NK-92 treated with Interleukin-12 subunit alpha and Interleukin-12 subunit beta, amount 100 ng/mL, for 24 hours (cell line): ENCODE measurements at places on chromosomes 7 and 10.

- no peak for DNase-seq
Observed at GRCh38 chr10:102511583-102512274, 8.0 kb downstream of the SUFU start.

DNA sequence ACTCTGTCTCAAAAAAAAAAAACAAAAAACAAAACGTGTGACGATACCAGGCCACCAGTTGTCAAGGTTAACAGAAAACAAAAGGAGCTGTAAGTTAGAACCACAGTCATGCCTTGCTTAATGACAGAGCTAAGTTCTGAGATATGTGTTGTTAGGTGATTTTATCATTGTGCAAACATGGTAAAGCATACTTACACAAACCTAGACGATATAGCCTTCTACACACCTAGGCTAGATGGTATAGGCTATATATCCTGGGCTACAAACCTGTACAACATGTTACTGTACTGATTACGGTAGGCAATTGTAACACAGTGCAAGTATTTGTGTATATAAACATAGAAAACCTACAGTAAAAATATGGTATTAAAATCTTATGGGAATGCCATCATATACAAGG is 564.2 kb downstream of the HTR7 start:
- no peak for DNase-seq

DNA sequence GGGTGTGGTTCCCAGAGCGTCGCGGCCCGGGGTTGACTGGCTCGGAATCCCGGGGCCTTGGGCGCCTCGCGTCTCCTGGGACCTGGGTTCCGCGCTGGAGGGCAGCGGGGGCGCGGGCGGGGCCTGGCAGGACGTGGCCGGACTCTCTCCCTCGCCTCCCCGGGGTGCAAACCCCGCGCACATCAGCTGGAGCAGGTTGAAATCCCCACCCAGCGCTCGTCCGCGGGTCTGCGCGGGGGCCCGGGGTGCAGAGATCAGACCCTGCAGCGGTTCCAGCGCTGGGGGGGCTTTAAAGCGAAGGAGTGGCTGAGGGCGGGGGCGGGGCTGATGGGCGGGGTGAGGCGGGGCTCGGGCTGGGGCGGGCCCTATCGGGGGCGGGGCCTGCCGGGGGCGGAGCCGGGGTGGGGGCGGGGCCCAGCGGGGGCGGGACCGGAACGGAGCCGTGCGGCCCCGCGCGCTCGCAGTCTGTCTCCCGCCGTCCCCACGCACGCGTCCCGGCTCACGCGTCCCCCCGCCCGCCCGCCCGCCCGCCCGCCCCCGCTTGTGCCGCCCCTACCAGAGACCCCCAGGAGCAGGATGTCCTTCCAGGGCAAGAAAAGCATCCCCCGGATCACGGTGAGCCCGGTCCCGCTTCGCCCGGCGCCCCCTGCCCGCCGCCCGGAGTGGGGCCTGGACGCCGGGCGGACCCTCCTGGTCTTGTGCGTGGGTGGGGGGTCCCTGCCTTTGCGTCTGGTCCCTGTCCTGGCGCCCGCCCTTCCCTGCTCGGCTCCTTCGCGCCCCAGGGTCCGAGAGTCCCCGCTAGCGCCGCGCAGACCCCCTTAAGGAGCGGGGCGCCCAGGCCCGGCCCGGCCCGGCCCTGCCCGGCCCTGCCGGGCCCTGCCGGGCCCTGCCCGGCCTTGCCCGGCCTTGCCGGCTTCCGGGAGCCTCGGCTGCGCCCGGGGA is at the start of gene DPYSL4:
Gene DPYSL4, plus strand, starts transcription at position 461 of the 942 bp plus-strand sequence. Its CDS starts 116 bp downstream, at position 577.
- no peak for DNase-seq

DNA sequence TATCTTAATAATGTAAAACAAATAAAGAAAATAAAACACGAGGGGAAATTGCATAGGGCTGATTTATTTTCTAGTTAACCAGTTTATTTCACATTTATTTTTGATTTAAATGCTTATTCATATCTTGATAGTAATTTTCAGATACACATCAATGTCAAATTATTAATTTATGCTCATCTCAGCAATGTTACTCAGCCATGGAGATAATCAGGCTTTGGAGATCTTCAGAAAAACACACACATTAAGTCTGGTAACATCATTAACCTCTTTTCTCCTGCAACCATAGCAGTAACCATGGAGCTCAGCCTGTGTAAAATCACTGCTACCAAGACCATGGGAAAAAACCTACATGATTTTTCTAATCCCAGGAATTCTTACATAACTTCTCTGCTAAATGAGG is 31.9 kb upstream of the TBX20 start:
- DNase-seq = no peak

- DNase-seq = no peak
Observed at GRCh38 chr7:88147949-88148348, 71.9 kb downstream of the SRI start.

- no peak for DNase-seq
Observed at GRCh38 chr7:69431626-69432025, 166.6 kb upstream of the AUTS2 start.

DNA sequence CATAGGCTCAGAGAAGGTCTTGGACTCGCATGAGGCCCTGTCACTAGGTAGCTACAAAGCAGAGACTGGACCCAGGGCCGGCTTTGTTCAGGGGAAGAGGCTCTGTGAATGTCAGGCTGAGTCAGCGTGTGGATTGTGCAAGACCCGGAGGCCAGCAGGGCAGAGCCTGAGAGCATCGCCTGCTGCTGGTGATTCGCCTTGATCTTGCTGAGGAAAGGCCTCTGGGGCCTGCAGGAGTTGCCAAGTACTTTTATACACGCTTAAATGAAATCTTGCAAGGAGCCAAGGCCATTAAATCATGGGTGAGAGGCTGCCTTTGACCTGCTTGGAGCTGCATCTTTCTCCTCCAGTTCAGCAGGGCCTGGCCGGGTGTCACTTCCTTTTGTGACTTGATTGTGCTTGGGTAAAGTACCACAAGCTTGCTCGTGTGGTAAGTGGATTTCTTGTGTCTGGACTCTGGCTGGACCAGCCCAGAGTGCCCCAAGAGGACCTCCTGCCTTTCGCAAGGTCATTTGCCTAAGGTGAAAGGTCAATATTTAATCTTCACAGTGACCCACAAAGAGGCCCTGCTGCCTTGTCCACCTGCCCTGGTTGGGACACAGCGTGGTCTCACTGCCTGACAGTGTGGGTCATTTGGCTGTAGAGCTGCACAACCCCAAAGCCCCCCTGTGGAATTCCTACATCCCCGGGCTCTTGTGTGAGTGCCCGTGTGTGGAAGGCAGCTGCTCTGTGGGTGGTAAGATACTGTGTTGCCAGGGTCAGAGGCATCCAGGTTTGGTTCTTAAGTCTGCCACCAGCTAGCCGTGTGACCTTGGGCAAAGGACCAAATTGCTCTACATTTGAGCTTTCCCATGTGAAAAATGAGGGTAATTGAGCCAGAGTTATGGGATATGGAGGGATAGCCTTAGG is 38.6 kb upstream of the SH2D4B start:
- DNase-seq = peak; percentile 84

DNA sequence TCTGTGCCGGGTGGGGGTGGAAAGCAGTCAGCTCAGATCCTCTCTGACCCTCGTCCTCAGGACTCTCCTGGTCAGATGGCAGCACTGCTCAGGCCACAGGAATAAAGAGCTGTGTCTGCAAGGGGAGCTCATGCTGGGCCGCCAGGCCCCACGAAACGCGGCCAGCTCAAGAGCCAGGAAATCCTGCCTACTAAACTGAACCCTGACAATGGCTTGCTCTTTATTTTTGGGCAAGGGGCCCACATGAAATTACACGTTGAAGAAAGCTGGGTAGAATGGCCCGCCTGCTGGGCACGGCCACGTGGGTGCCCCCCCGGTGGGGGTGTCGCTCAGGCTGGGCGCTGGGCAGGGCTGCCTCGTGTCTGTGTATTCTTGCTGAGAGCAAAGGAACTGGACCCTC is 103.0 kb downstream of the ITIH5 start:
- DNase-seq = no peak

GRCh38 chr10:109919220-109919619 is 4.1 kb downstream of the XPNPEP1 start:
- no peak for DNase-seq

GRCh38 chr7:157021071-157021870 is 10.8 kb upstream of the MNX1 start:
- DNase-seq = no peak

DNA sequence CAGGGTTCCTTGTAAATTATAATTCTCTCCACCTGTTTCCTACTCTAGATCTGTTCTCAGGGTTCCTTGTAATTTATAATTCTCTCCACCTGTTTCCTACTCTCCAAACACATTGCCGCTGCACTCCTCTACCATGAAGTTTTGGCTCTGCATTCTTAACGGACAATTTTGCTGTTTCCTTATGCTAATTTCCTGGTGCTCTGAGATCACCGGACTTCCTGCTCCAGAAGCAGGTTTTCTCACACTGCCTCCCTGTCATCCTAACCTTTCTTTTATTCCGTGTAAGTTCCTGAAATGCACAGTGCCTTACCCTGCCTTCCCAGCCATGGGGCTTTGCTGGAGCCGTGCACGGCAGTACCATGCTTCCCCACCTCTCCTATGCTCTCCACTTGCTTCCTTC is 256.8 kb downstream of the PLXNA4 start:
- DNase-seq = no peak

DNA sequence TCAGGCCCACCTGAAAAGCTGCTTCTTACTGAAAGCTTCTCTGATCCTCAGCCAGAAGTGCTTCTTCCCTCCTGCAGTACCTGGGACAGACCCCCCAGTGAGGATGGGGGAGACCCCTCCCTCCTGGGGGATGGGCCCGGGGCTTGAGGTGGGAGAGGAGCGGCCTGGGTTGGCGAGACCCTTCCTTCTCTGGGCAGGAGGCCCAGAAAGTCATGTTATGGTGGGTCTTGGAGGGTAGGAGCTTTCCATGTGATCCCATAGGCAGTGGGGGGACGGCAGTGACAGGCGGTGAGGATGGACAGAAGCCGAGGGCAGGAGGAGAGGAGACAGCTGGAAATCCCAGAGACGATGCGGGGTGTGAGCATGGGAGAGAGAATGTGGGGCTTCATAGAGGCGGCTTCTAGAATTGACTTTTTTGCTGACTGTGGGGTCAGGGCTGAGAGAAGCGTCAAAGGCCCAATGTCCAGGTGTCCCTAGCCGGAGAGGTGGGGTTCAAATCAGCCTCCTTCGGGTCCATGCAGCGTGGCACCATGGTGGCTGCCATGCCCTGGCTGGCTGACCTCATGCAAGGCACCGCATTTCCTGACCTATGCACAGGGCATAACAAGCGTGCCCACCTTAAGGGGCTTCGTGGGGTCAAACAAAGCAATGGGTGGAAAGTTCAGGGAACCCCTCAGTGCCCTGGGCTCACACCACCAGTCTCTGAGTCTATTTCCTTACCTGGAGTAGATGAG is 154.0 kb downstream of the UBE2H start:
- DNase-seq = no peak

DNA sequence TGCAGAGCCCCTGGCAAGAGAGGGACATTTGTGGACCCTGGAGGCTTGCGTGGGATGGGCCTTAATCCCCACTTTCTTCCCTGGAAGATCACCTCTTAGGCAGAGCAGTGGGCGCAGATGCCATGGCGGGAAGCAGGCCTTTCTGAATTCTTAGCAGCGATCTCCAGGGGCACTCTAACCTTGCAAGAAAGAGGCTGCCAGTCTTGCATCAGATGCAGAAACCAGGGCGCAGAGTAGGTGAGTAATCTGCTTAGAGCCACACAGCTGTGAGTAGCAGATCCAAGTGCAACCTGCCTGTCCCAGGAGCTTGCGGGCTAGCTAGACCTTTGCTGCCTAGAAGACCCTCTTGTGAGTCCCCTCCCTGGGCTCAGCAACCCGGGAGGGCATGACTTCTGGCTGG is 40.0 kb downstream of the KCTD7 start:
- DNase-seq = no peak

GRCh38 chr7:35802649-35803048 is 1.8 kb downstream of the SEPTIN7 start:
- no peak for DNase-seq

DNA sequence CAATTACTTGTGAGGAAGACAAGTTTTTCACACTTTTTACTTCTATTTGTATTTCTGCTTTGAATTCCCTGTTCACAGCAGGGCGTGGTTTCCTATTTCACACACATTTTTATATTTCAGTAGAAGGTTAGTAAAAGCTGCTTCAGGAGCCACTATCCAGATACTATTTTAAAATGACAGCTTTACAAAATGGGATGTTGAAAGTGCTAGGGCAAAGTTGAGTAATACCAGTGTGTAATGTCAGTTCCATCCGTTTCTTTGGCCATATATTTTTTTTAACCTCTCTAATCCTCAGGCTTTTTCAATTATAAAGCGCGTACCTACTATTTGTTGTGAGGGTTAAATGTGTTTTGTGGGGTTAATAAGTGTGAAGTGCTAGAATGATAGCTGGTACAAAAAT is 276.6 kb downstream of the GPR158 start:
- DNase-seq = no peak

GRCh38 chr10:131211146-131211545 is 100.4 kb downstream of the TCERG1L start:
- no peak for DNase-seq

GRCh38 chr7:5234852-5235831 is 45.1 kb downstream of the WIPI2 start:
- DNase-seq = no peak

DNA sequence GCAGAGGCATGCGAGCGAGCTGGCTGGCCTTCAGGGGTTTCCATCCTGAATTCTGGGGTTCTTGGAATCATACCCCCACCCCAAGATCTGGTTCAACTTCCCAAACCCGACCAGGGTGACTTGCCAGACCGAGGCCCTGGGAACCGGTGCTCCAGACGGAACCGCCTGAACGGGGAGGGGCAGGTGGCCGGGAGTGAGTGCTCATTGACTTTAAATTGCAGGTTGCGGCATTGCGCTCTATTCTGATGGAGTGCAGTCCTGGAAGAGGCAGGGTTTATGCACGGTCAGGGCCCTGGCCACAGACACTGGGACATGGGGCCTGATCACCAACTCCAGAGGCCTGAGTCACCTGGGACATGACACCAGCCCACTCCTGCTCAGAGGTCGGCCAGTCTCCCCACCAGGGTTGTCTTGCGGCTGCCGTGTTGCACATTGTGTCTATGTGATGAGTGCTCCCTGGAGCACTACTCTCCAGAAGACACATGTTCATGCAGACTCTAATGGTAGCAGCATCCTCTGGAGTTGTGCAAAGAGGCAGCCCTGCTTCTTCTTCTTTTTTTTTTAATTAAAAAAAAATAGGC is 5.8 kb upstream of the DDIT4 start:
- no peak for DNase-seq

DNA sequence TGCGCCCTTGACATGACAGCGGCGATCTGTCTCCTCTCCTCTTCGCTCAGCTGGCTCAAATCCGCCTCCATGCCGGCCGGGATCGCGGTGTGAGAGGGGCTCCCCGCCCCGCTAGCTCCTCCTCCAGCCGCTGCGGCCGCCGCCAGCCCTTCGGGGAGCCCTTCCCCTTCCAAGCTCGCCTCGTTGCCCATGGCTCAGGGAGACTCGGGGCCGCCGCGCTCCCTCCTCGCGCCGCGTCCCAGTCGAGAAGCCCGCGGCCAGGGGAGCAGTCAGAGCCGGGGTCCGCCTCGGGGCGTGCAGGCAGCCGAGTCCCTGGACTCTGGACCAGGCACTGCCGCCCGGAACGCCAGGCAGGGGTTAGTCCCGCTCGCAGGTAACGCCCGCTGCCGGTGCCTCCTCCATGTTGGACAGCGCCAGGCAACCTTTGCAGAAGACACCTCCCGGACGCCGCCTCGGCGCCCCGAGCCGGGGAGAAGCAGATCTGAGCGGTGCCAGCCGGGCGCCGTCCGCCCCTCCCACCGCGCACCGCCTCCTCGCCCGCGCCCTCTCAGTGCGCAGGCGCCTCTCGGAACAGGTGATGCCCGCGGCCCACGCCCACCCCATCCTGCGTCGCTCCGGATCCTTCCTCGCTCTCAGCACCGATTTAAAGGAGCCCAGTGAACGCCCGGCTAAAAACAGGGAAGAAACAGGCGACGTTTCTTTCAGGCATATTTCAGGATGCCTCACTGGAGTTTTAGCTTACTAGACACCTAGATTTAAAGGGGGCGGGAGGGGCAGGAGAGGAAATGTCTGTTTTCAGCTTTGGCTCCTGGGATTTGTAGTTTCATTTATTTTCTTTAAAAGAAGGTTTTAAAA is at the start of gene PCLO:
Gene PCLO, minus strand, starts transcription at position 483 of the 855 bp plus-strand sequence. Its CDS starts 292 bp downstream, at position 191.
- no peak for DNase-seq
